ENCODE measurements at places on chromosomes 5 and 9.

DNA sequence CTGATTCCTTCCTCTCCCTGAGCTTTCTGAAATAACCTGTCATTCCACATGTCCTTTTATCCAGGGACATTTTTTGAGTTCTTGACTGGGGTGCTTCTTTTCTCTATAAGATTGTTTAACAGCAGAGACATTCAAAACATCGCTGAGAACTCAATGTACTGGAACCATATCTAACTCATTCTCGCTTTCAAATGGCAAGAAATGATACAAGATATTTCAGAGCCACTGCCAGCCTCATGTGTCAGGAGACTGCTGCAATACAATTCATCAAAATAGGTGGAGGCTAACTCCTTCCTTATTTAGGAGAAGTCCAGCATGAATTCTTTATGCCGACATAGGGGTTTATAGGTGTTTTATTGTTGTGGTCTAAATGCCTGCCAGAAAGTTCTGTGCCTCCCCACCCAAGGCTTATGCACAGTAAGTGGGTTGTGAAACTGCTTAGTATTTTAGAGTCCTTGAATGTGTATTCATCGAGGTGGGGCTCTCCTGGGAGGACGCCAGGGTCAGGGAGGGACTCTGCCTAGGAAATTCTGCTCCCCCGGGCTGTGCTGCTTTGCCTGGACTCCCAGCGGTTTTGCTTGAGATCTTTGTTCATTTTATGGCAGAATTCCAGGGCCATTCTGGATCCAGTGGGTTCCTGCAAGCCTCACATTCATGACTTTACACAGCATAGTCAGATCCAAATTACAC, 53.9 kb downstream of the ZNF474 start:
- no peak for DNase-seq

- no peak for DNase-seq
These were observed 16.3 kb downstream of the MAPKAP1 start for GRCh38 chr9:125690679-125691078.

DNA sequence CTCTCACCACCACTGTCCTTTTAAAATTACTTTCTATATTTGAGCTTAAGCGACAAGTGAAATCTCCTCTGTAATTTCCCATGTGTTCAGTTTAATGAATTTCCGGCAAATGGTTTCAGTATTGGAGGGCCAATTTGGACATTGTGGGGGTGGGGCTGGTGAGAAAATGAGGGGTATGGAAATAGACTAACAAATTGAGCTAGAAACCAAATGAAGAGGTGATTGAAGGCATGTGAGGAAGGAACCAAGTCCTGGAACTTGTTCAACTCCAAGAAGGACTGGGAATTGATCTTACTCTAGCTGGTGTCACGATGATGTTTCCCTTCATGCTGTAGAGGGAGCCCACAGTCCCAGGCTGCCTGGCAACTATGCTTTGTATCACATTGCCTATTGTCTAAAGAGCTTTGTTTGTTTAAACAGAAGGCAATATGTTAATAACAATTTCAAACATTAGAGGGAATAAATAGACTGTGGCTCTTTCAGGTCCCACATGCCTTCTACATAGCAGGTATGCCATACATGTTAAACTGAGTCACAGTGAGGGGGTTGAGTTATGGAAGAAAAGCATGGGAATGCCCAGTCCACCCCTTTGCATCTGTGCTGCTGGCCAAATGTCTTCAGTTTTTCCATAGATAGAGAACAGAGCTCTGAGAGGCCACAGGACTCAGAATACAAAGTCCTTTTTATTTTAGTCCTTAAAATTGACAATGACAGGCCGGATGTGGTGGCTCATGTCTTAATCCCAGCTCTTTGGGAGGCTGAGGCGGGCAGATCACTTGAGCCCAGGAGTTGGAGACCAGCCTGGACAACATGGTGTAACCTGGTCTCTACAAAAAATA, 25.0 kb upstream of the MATR3 start:
- DNase-seq, result no peak

DNA sequence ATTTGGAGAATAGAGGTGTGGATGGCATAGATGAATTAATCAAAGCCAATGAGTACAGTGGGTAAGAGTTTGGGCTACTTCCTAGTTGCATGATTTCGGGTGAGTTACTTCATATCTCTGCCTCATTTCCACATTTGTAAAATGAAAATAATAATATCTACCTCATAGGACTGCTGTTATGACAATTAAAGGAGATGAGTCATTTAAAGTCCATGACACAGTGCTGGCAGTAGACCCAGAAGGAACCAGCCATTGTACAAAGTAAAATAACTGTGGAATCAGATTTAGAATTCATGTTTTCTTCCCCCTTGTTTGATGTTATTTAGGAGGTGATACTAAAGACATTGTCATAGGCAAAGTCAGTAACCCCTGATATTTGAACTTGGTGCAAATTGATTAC, 139.5 kb upstream of the SLC27A6 start:
- no peak for DNase-seq

DNA sequence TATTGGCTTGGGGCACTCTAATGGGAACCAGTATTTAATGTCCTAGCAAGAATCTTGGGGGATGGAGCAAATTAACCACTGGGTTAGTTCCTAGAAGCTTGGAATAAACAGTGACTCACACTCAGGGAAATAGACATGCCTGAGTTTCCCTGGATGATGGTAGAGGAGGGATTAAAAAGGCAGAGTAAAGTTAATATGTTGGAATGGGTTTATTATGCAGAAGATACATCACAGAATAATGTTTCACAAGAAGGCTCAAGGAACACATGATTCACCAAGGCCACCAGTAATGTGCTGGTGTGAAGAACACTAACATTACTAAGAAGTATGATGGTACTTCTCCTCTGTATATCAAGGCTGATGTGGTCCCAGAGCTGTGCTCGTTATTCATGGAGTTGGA, 752.9 kb upstream of the SEMA6A start:
- no peak for DNase-seq

- DNase-seq, result no peak
These were observed 566 bp downstream of the GPR21 start for GRCh38 chr9:123033864-123034601.

Measured in GM20000 (cell line).